Activated CD8-positive, alpha-beta memory T cell treated with anti-CD3 and anti-CD28 coated beads for 4 hours (primary cell): ENCODE measurements at places on chromosomes 12 and 14.

- DNase-seq = no peak
These were observed 1.1 kb downstream of the GCH1 start for GRCh38 chr14:54901380-54902142.

- no peak for DNase-seq
These were observed 17.2 kb downstream of the NKX2-1 start for GRCh38 chr14:36502558-36503508.

- DNase-seq = no peak
These were observed 17.8 kb downstream of the TAS2R50 start for GRCh38 chr12:10968765-10969456.

GRCh38 chr12:38586789-38587188 is 270.2 kb downstream of the ALG10B start:
- DNase-seq = no peak

GRCh38 chr12:26298785-26299621 is 103.6 kb downstream of the SSPN start:
- DNase-seq = no peak

GRCh38 chr12:46390304-46390703 is 17.7 kb upstream of the SLC38A2 start:
- no peak for DNase-seq

DNA sequence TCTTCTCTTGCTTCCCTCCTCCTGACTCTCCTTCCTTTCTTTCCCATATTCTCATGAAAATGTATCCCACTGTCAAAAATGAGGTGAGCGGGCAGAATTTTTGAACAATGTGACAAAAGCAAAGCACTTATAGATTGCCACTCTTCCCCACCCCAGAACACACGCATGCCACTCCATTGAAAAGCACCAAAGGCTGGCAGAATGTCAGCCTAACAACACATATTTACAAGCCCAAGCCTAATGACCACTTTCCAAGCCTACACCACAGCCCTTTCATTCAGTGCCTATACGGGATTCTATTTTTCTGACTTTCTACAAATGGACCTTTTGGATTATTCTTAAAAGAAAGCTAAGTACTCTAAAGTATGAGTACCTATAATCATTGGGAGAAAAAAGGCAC is 62.9 kb upstream of the METAP2 start:
- no peak for DNase-seq

DNA sequence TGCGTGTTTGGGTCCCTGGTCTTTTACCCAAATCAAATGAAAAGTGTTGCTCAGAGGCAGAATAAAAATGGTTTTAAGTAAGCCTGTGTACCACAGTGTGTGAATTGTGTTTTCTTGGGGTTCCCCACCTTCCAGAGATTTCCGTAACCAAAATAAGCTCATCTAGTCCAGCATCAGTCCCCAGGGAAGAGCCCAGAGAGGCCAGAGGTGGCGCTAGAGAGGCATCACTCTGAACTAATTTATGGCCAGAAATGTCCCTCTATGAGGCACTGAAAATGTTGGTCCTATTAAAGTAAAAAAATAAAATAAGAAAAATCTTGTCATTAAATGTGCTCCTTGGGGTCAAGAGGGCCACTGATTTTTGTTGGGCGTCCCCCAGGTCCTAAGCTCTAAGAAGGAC is 24.9 kb upstream of the PRKAB1 start:
- no peak for DNase-seq

DNA sequence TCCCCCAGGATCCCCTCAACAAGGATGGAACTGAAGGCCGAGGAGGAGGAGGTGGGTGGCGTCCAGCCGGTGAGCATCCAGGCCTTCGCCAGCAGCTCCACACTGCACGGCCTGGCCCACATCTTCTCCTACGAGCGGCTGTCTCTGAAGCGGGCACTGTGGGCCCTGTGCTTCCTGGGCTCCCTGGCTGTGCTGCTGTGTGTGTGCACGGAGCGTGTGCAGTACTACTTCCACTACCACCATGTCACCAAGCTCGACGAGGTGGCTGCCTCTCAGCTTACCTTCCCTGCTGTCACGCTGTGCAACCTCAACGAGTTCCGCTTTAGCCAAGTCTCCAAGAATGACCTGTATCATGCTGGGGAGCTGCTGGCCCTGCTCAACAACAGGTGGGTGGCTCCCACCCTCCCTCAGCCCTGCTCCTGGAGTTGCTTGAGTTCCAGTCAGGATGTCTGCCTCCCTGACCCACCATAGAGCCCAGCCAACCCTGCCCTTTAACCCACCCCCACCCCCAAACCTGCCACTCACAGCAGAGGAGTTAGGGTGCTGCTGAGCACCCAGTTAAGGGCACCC is 1.4 kb downstream of the ASIC1 start:
- no peak for DNase-seq

GRCh38 chr14:77347751-77348150 is 26.9 kb downstream of the GSTZ1 start:
- DNase-seq = no peak

DNA sequence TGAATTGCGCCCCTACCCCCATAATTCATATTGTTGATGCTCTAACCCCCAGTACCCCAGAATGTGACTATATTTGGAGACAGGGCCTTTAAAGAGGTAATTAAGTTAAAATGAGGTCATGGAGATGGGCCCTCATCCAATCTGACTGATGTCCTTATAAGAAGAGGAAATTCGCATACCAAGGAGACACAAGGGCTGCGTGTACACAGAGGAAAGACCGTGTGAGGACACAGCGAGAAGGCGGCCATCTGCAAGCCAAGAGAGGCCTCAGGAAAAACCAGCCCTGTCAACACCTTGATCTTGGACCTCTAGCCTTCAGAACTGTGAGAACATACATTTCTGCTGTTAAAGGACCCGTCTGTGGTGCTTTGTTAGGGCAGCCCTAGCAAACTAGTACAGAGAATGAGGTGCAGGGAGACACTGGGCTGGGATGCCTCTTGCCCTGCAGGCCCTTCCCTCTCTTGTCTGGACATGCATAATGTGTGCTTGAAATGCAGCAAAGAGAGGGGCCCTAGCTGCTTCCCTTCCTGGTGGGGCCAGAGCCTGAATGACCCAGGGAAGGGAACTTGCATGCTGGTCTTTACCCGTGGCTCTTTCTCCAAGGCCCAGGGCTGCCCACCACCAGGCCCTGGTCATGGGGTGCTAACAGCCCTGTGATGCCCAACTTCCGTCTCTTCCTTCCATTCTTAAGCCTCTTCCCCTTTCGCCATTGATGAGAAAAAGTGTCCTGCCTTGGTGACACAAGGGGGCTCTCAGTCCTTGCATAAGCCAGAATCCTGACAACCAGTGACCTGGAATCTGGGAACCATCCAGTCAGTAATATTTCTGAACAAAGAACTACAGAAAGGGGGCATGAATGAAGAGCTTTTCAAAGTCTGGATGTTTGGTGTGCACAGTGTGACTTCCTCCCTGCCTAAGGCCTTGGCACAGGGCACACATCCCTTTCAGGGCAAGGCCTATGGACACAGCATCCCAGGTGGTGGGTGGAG is 50.0 kb upstream of the GPATCH2L start:
- DNase-seq = no peak

DNA sequence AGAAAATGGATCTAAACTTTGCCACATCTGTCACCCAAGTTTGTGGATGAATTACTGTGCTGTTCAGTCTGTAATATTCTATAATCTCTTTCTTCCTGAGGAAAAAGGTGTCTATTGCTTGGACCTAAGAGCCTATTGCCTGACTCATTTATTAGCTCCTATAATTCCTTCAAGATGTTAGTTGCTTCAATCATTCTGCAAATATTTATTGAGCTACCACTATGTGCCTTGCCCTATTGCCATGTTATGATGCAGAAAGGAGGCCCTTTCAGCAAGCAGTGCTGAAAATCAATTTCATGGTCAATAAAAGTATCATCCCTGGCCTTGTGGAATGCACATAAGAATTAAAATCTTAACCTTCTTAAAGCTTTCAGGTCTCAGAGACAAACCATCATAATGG is 113.6 kb downstream of the CCER1 start:
- DNase-seq = no peak

DNA sequence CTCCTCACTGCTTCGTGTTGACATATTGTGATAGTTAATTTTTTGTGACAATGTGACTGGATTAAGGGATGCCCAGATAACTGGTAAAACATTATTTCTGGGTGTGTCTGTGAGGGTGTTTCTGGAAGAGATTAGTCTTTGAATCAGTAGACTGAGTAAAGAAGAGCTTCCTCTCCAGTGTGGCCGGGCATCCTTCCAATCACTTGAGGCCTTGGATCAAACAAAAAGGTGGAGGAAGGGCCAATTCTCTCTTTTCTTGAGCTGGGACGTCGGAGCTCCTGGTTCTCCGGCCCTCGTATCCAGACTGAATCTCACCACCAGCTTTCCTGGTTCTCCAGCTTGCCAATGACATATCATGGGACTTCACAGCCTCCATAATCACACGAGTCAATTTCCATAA is 240.4 kb downstream of the CHST11 start:
- DNase-seq = no peak

DNA sequence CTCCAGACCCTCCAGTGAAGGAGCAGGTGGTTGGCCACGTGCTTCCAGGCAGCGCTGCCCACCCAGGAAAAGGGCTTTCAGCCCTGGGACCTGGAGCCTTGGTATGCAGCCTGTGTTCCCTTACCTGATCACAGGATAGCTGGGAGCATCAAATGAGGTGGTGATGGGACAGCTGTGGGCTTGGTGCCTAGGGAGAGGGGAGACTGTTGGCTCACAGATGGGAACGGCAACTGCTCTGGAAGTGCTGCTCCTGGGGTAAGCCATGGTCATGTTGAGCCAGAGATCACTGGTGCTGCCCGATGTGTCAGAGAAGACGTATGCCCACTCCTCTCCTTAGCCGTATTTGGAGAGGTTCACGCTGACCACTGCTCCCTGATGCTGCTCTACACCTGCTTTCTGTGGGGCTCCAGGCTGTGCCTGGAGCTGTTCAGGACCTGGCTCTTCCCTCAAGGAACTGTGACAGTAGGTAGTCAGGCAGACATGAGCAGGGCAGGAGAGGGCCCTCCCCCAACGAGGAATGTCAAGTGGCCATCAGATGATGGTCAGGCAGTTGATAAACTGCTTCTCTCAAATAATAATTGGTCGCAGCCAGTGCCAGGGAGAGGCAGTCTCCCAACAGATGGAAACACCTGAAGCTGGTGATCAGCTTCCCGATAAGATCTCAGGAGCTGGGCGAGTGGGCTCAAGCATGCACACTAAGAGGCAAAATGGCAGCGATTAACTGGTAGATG is 2.8 kb upstream of the CYP46A1 start:
- DNase-seq = no peak

- DNase-seq = no peak
These were observed 278.2 kb downstream of the FOXN3 start for GRCh38 chr14:89138846-89139245.

DNA sequence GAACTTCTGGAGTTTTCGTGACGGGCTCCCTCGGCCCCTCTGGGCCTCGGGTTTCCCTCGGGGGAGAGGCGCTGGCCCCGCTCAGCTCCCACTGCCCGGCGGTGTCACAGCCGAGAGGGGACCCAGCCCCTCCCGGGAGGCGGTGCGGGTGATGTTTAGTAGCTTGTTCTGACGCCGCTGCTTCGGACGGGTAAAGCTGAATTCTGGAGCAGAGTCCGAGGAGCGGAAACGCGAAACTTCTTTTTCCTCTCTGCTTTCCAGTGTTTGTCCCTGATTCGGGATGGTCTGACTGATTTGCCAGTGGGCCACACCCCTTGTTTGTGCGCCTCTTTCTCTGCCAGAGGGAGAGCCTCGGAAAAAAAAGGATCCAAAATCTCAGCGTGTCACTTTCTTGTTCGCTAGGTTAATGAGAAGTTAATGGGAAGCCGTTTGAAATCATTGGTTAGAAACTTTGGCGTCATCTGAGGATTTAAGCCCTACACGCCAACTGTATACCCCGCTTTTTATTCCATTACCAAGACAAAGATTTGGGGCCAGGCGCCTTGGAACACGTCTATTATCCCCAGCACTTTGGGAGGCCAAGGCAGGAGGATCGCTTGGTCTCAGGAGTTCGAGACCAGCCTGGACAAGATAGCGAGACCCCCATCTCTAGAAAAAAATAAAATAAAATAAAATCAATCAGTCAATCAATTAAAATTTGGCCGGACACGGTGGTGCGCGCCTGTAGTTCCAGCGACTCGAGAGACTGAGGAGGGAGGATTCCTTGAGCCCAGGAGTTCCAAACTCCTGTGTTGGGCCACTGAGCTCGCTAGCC is 756 bp downstream of the TULP3 start:
- DNase-seq = no peak

DNA sequence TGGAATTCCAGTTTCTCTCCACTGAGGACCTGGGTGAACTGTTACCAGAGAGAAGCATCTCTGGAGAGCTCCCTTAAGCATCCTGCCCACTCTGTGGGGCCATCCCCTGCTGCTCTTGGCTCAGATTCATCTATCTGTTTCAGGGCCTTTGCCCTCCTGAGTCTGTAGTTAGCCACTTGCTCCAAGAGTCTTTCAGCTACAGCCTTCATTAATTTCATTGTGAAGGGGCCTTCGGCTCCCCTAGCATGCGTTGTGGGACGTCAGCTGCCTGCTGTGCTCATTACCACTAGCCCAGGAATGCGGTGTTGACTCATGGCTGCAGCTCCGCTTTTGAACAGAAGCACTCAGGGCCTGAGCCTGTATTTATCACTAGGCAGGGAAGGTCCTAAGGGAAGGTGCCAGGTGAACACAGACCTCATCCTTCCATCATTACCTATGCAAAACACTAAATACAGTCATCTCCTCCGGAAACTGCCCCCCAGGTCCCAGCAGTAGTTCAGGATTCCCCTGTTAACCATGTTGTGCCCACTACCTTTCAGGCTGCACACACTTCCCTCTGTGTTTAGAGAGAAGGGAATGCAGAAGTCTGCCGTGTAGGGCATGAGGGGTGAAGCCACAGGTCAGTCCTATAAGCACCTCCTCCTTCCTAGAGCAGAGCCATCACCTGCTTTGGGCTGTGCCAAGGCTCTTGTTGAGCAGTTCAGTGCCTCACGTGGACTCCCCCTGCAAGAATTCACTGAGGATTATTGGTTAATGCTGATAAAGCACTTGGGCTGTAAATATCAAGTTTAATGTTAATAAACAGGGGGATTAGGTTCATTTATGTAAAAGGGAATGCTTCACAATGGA is 191.4 kb downstream of the CACNA1C start:
- DNase-seq = no peak

DNA sequence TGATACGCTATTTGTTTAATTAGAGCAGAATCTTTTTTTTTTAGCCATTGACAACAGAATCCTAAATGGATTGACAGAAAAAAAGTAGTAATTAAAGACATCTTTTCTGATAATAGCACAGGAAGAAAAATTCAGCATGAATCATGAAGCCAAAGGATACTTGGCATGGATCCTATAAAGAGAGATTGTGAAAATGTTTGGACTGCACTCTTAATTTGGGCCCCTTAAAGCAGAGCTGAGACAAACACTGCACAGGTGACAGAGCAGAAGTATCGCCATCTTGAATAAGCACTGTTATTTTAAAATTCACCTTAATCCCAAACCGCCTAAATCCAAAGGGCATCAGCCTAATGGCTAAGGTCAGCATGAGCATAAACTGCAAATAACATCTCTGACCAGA is 48.8 kb upstream of the SEL1L start:
- no peak for DNase-seq

- DNase-seq = no peak
These were observed 302.8 kb downstream of the GALC start for GRCh38 chr14:87690076-87690613.
